Osteoblast (primary cell): ENCODE measurements at places on chromosomes 12 and 14. TPM values are rescaled to one million over a fixed set of nuclear protein-coding genes. Genes with fewer than 3 reads are reported as not detected.

Gene FAM181A
- total RNA-seq, result not detected in 2 replicates

DNA sequence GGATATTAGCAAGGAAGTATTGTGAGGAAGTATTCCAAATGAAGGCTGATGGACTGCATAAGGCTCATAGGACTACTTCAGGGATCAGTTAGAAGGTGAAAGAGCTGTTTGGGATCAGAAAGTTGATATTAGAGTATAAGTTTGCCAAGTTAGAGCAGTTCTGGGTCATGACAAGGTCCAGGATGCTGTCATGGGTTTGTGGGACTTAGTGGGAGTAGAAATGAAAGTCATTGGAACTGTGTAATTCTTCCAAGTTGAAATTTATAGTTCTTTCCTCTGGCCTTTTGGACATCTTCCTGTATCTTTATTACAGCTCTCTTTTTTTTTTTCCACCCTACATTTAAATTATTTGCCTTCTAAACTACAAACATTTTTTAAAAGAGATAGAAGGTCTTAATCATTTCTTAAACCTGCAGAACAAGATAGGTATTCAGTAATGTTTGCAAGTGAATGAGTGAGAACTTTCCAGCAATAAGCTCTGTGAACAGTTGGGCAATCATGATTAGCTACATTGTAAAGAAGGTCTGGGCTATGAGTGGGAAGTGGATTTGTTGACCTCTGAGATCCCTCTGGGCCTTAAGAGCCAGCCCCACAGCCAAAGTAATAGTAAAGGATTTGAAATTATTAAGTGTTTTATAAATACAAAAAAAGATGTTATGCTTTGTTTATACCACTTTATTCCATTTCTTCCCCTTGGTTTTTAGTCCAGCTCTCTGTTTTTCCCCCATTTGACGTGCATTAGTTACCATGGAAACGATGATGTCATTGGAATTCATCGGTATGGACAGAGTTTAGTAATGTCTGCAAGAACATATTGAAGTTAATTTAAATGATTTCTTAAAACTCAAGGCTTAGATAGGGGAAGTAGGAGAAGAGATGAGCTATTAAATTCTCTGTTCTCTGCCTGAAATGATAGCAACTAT is 247.9 kb upstream of the ARHGAP5 start:
- DNase-seq, result peak; percentile 41

Gene PRPH
- under 0.01 TPM in 1 of 2 replicates, not detected in the other for total RNA-seq

- DNase-seq, result no peak
These were observed 2.6 kb upstream of the DDX47 start for GRCh38 chr12:12810553-12811021.

- peak; percentile 99 for DNase-seq
These were observed 11.9 kb downstream of the SCNN1A start for GRCh38 chr12:6363330-6364043.

- DNase-seq, result no peak
These were observed 128.5 kb downstream of the PHETA1 start for GRCh38 chr12:111240374-111240773.

GRCh38 chr14:104514156-104514848 is 65.3 kb upstream of the C14orf180 start:
- DNase-seq, result peak; percentile 34
